ENCODE measurements at places on chromosomes 7 and 10.
A peak's percentile ranks its signal among the peaks of the same experiment; 100 is the strongest.

GRCh38 chr7:149161241-149161848 lies 14.1 kb downstream of the ZNF398 start:
- no peak for DNase-seq

DNA sequence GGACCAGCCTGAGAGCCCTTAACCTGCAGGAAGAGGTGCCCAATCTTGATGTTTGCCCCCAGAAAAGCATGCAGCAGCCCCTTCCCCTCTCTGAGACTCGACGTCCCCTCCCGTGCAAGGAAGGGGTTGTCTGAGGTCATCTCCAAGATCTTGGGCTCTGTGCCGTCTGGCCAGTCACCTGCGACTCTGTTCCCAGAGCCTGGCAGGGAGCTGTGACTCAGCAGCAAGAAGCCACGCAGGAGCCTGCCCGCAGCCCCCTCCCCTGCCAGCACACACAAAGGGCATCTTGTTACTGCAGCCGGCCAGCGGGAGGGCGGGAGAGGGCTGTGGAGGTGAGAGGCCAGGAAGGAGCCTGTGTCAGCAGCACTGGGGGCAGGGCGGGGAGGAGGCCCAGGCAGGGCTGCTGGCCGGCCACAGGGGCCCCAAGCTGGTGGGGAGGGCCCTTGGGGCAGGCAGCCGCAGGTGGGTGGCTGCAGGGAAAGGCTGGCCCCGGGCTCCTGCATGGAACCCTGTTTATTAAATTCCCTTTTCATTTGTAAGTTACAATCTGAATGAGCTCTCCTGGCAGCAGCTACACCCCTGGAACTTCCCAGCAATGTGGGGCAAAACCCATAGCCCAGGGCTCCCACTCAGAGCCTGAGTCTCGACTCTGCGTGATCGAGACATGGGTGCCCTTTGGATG lies 103.7 kb upstream of the ZMIZ1 start:
- no peak for DNase-seq

GRCh38 chr7:50663396-50664102 lies 98.3 kb upstream of the DDC start:
- DNase-seq = no peak

- DNase-seq = no peak
Measured at GRCh38 chr7:50538478-50538877, 26.7 kb downstream of the DDC start.

DNA sequence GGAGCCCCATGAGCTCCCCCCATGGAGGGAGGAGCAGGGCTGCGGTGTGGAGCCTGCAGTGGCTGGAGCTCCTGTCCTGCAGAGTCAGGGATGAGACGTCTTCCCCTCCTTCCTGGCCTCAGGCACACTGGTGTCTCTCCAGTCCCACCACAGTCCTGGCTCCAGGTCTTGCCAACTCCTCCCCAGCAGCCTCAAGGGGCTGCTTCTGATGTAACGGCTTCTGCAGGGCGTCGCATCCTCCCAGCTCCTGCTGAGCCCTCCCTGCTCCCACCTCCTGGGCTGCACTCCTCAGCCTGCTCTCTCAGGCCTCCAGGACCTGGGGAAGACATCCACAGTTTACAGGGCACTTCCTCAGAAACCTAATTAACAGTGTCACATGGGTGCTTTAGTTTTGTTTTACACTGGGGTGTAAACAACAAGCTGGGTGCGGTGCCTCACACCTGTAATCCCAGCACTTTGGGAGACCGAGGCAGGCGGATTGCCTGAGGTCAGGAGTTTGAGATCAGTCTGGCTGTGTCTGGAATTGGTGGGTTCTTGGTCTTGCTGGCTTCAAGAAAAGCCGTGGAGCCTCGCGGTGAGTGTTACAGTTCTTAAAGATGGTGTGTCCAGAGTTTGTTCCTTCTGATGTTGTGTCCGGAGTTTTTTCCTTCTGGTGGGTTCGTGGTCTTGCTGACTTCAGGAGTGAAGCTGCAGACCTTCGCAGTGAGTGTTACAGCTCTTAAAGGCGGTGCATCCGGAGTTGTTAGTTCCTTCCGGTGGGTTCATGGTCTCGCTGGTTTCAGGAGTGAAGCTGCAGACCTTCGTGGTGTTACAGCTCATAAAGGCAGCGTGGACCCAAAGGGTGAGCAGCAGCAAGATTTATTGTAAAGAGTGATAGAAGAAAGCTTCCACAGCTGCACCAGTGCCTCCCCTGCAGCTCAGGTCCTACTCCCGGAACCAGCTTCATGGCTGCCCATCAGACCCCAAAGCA lies 95.0 kb downstream of the PAXIP1 start:
- no peak for DNase-seq

- no peak for DNase-seq
Measured at GRCh38 chr7:99621271-99621670, 4.5 kb downstream of the ZSCAN25 start.

DNA sequence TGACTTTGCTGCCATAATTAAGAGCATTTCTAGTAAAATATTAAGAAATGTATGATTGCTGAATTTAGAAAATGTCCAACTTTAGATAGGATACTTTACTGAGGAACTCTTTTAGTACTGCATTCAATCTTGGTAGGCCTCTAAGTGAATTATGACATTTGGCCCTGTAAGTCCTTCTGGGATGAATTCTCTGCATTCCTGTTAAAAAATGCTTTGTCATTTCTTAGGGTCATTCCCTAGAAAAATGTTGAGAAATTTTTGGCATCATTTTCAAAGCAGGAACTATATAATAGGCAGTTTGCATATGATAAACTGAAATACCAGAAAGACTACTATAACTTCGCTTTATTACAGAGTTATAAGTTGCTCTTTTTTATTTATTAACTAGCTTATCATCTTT lies 69.3 kb upstream of the PRR15 start:
- peak; percentile 76 for DNase-seq

DNA sequence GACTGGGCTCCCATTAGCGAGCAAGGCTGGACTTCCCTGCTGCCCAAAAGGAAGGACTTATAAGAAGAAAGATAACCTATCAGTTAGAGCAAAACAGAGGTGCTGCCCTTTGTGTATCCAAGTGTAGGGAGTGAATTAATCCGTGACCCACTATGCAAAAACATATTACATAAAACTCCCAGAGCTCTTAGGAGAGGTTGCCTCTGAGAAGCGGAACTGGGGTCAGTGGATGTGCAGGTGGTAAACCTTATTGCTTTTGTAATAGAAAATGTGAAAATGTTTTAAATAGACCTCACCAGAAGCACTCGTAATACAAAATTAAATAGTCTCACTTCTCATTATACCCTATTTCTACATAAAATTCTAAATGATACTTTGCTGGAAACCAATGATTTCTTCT lies 17.1 kb upstream of the IL6 start:
- no peak for DNase-seq

GRCh38 chr10:12941966-12942365 lies 59.5 kb downstream of the CCDC3 start:
- no peak for DNase-seq

DNA sequence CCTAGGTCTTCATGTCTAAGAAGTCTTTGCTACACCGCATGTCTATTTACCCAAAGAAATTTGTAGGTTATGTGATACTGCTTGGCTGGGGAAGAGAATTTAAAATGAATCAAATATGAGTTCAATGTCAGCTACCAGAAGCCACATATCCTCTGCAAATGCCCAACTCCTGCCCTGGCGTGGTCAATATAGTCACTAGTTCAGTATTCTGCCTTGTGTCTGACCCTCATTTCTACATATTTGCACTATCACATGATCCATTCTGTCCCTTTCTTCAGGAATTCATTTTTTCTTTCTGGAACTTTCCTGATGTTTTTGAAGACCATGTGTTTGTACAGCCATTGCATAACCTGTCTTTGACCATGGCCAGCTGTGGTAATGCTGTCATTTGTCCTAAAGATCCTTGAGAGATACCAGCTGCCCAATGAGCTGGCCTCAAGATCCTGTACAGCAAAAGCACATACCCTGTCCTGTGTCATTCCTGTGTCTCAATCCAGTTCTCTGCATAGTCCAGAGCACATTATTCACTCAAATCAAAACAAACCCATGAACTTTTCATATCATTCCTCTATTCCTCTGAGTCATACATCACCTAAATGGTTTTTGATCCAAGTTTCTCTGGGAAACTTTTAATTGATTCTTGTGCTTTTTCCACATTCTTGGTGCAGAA lies 524.5 kb downstream of the PARD3 start:
- DNase-seq = no peak

- peak; percentile 52 for DNase-seq
Measured at GRCh38 chr7:105399043-105399725, 10.5 kb upstream of the SRPK2 start.

DNA sequence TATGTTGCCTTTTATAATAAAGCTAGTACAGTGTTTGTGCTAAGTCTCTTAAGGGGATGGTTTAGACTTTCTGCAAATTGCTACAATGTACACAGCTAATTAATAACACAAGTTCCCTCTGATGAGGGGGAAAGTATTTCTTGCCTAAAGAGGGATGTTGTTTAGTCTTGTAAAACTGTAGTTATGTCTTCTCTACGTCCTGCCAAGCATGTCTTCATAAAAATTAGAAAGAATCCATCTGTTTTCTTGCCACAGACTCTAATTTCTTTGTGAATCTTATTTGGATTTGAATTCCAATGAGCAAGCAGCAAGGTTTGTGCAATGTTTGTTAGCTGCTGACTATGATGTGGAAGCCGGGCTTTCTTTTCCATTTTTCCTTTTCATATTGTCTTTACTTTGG lies 28.2 kb downstream of the ADARB2 start:
- DNase-seq = no peak

DNA sequence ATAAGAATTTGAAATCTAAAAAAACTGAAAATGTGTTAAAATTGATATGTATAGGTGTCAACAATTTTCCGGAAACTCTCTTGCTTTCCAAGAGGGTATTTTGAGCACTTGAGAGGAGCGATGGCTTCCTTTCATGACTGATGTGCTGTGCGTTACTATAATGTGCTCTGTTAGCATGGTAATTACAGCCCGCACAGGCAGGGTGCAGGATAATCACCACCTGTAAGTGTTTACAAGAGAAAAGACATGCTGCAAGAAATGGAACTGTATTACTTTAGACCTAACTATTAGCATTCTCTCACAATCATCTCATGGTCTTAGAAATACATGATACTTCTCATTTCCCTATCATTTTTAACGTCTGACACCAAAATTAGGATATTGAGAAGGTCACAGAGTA lies 92.4 kb upstream of the ADARB2 start:
- no peak for DNase-seq
